Right atrium auricular region (tissue), 2 donors: ENCODE measurements at places on chromosomes 2 and 18. TPM values are rescaled to one million over a fixed set of nuclear protein-coding genes. Genes with fewer than 3 reads are reported as not detected.

Gene CRYGD
- total RNA-seq = not detected

Gene ACADL
- total RNA-seq = 1.9 TPM

Gene VSNL1
- total RNA-seq = 41.7 TPM

Gene TUBA3D
- 13.0 TPM for total RNA-seq

Gene CTIF
- total RNA-seq = 30.6 TPM

Gene LCT
- not detected for total RNA-seq

Gene EFHD1
- total RNA-seq = 11.5 TPM

Gene FHL2
- total RNA-seq = 141 TPM

Gene SKA1
- total RNA-seq = 0.78 TPM

Gene SNRPD1
- total RNA-seq = 4.4 TPM

Gene PSMD14
- 25.3 TPM for total RNA-seq

Gene FKBP7
- total RNA-seq = 13.4 TPM

Gene POTEC
- not detected for total RNA-seq

Gene GCG
- not detected for total RNA-seq

Gene RESP18
- total RNA-seq = not detected

Gene MARCO
- total RNA-seq = 1.6 TPM

Gene MBOAT2
- total RNA-seq = 5.2 TPM

Gene NMUR1
- 0.93 TPM for total RNA-seq

Gene ORC2
- total RNA-seq = 14.7 TPM

Gene NEU4
- 0.31 TPM for total RNA-seq

Gene GPR35
- 0.56 TPM for total RNA-seq

Gene FBXO36
- total RNA-seq = 1.3 TPM

Gene ANKRD62
- total RNA-seq = not detected

Gene RBKS
- 1.6 TPM for total RNA-seq

Gene CLEC4F
- 0.16 TPM for total RNA-seq

Gene ALPI
- not detected for total RNA-seq

Gene SLC23A3
- total RNA-seq = 0.55 TPM

Gene RPL37A
- 425 TPM for total RNA-seq
